ENCODE measurements at places on chromosomes 3 and 15. TPM values are rescaled to one million over a fixed set of nuclear protein-coding genes. Genes with fewer than 3 reads are reported as not detected.

DNA sequence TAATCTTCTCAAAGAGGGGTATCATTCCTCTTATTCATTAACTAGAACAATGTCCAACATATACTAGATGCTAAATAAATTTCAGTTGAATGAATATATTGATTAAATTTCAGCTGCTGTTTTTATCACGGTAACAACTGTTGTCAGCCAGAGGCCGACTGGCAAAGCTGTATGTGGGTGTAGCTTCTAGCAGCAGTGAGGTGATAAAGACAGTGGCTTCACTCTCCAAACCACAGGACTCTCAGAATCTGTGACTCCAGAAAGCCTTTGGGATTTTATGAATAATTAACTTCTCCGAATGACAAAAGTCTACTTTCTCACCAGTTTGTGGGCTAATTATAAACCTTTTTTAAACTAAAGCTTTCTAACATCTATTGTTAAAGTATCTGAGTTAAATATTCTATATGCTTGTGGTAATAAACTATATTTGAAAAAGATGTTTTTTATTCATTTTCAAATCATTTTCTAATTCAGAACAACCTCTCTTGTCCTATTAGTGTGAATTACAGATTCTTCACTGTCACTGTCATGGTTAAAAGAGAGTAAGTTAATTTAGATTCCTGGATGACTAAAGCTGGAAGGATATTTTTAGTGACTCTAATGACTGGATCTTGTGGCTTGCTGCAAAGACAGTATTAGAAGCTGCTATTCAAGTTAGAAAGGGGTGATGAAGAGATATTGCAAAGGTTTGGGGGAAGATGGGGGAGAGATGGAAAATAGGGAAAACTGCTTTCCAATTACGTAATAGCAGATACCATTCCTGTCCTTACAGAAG lies 796.4 kb upstream of the ARPP21 start:
- H3K4me1 ChIP-seq: no peaks in the 10 kb centered on the region
- H3K27ac ChIP-seq: no peak overlapping the region
- no peaks in the 10 kb centered on the region for H3K27me3 ChIP-seq

- H3K27ac ChIP-seq: no peak overlapping the region
- no peaks in the 10 kb centered on the region for H3K36me3 ChIP-seq
- no peak for DNase-seq
Measured at GRCh38 chr3:46894256-46894655, 16.7 kb downstream of the PTH1R start.

DNA sequence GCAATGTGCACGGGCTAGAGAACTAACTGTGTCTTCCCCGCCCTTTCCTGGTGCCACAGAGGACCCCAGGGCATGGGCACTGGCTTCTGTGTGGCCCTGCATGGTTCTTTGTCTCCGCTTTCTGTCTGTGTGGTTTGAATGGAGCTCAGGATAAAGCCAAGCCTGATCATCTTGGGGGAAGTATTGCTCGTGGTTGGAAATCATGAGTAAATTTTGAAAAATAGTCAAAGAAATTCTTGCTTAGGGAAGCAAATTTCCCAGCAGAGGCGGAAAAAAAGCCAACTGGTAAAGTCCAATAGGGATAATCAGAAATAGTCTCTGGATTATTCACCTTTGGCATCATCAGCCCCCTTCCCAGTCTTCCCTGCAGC lies 55.4 kb downstream of the MAGEF1 start:
- H3K27ac ChIP-seq: no peak overlapping the region
- H3K4me3 ChIP-seq: no peak overlapping the region
- peaks cover 9% of the 10 kb centered on the region for H3K4me1 ChIP-seq
- H3K27me3 ChIP-seq: peaks cover 3% of the 10 kb centered on the region
- H3K36me3 ChIP-seq: no peaks in the 10 kb centered on the region

- H3K36me3 ChIP-seq: no peaks in the 10 kb centered on the region
- peaks cover 4% of the 10 kb centered on the region for H3K27me3 ChIP-seq
- H3K4me3 ChIP-seq: no peak overlapping the region
- DNase-seq: no peak
Measured at GRCh38 chr15:36495456-36495991, 83.9 kb upstream of the CDIN1 start.

BCL2A1 gene
- 12.3 TPM for total RNA-seq
